ENCODE measurements at places on chromosomes 11 and 22. TPM values are rescaled to one million over a fixed set of nuclear protein-coding genes. Genes with fewer than 3 reads are reported as not detected.

CBX6 gene
- 52.7 TPM for total RNA-seq

PLAAT2 gene
- total RNA-seq: not detected

DNA sequence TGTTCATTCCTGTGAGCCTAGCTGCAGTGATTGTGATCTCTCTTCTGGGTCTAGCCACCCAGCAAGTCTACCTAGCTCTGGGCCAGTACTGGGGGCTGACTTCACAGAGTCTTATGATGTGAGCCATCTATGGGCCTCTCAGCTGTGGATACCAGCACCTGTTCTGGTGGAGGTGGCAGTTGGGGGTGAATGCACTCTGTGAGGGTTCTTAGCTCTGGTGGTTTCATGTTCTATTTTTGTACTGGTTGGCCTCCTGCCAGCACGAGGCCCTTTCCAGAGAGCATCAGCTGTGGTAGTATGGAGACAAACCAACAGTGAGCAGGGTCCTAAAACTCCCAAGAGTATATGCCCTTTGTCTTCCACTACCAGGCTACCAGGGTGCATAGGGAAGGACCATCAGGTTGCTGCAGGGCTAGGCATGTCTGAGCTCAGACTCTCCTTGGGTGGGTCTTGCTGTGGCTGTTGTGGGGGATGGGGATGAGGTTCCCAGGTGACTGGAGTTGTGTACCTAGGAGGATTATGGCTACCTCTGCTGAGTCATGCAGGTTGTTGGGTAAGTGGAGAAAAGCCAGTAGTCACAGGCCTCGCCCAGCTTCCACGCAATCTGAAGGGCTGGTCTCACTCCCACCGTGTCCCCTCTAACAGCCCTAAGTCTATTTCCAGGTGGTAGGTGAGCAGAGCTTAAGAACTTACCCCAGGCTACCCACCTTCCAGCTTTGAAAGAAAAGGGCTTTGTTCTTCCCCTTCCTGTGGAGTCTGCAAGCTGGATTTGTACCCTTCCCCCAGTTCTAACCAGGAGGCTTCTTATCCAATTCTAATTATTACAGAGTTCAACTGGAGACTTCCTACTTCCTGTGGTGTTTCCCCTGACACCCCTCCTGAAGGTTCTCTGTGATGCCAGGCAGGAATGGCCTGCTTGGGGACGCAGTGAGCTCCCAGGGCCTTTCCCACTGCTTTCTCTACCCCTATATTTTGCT lies 250.7 kb downstream of the LUZP2 start:
- DNase-seq: no peak

- peak; percentile 82 for DNase-seq
These were observed 705 bp downstream of the PTPRJ start for GRCh38 chr11:47980907-47981621.

MRGPRF gene
- 25.3 TPM for total RNA-seq

NXPE4 gene
- total RNA-seq: not detected

GRCh38 chr11:124739479-124740276 lies at the start of gene NRGN:
Gene NRGN (plus strand): TSS chr11:124739942. CDS start chr11:124740085, 143 bp downstream.
- peak; percentile 95 for DNase-seq

GPHA2 gene
- not detected for total RNA-seq

GRCh38 chr22:25666308-25666707 lies 75.7 kb upstream of the MYO18B start:
- DNase-seq: no peak

GRCh38 chr11:12430954-12431595 lies 53.7 kb downstream of the PARVA start:
- peak; percentile 94 for DNase-seq

DNA sequence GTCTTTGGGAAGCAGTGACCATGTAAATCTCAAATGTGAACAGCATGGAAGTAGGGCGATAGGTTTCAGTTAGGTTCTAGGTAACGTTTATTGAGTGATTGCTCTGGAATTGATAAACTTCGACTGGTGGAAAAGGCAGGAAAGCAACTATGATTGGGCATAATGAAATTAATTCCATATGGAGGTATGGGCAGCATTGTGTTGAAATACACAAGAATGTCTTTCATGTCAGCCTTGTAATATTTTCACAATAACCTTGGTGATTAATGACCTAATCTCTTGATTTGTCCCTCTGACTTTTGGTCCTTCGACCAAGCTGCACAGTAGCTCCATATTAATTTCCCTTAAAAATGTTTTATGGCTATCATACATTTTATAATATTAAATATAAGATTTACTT lies 2.8 kb downstream of the CEP57 start:
- peak; percentile 29 for DNase-seq

Measured in GM23248 (cell line).